CD8-positive, alpha-beta memory T cell (primary cell): ENCODE measurements at places on chromosomes 5 and 9.

DNA sequence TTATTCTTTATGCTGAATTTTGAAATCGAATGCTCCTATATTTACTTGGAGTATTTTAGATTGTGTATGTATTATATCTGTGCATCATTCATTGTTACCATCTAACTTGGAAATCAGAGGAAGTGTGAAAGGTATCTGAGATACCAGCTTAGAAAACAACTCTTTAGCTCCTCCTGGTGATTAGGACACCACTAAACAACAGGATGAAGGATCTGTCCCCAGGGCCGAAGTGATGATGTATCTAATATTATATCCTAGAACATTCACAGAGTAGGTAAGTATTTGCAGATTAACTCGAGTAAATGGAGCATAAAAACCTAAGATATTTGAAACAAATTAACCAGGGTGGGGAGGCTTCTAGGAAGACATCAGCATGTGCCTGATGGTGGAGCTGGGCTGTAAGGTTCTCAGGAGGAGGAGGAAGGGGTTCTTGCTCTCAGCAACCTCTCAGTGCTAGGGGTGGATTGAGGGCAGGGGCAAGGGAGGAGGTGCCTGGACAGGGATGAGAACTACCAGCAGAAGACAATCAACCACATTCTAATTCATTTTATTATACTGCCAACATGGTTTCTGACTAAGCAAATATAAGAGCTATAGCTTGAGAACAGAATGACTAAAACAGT is 2.6 kb upstream of the NFIL3 start:
- peaks cover 32% of the 10 kb centered on the region for H3K4me1 ChIP-seq
- no peaks in the 10 kb centered on the region for H3K27me3 ChIP-seq
- H3K27ac ChIP-seq = no peak overlapping the region
- H3K4me3 ChIP-seq = no peak overlapping the region
- H3K36me3 ChIP-seq = no peaks in the 10 kb centered on the region

GRCh38 chr5:128257076-128257475 is 173.5 kb downstream of the SLC12A2 start:
- no peaks in the 10 kb centered on the region for H3K36me3 ChIP-seq
- H3K4me1 ChIP-seq = no peaks in the 10 kb centered on the region
- no peak overlapping the region for H3K4me3 ChIP-seq
- no peak for DNase-seq

DNA sequence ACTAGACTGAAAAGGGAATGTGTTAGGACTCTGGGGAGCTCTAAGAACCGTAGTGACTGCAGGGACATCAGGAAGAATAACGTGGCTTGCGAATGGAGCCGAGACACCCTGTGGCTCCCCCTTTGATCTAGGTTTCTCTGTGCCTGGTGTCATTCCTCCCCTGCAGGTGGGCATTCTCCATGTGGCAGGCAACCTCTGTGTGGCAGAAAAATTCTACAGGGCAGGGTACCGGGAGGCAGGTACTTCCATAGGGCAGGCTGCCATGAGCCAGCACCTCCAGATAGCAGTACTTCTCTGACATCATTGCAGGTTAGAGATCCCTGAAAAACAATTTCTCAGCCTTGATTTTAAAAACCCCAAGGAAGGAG is 43.1 kb downstream of the ROPN1L start:
- peaks cover 5% of the 10 kb centered on the region for H3K4me1 ChIP-seq
- no peaks in the 10 kb centered on the region for H3K36me3 ChIP-seq
- H3K4me3 ChIP-seq = no peak overlapping the region
- DNase-seq = no peak

- H3K27me3 ChIP-seq = peaks cover 17% of the 10 kb centered on the region
- H3K4me3 ChIP-seq = no peak overlapping the region
- H3K36me3 ChIP-seq = no peaks in the 10 kb centered on the region
- peaks cover 7% of the 10 kb centered on the region for H3K4me1 ChIP-seq
- no peak overlapping the region for H3K27ac ChIP-seq
Observed at GRCh38 chr9:95047452-95048224, 269.9 kb downstream of the FANCC start.

DNA sequence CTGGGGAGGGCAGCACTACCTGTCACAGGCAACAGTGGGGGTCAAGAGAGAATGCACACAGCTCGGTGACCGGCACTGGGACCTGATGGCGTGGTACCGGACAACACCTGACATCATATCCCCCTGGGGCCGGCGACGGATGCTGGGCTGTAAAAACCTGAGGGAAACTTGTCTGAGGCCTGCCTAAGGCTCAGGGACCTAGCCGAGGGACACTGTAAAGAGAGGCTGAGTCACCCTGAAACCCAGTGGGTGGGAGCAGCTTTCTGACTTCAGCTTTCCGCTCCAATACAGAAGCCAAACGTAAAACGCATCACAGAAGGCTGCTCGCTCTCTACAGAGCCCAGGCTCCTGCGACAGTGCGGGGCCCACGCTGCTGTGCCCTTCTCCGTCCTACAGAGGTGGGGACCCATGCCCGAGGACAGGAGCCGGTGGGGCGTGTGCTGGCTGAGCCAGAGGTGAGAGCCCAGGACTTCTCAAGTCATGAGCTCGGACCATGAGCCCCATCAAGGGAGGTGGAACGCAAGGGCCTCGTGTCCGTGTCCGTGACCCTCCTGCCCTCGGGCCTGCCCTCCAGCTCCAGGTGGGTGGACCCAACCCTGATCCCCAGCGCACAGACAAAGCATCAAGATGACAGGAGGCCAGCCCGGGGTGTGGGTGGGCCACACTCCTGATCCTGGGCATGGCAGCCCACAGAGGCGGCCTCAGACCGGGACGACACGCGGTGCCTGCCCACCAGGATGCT is 5.3 kb downstream of the RALGDS start:
- H3K27ac ChIP-seq = peak overlapping the region; percentile 43
- H3K27me3 ChIP-seq = no peaks in the 10 kb centered on the region
- DNase-seq = peak; percentile 38
- H3K4me1 ChIP-seq = peaks cover 65% of the 10 kb centered on the region

- no peak overlapping the region for H3K4me3 ChIP-seq
- H3K4me1 ChIP-seq = no peaks in the 10 kb centered on the region
- H3K27ac ChIP-seq = no peak overlapping the region
- DNase-seq = no peak
- H3K27me3 ChIP-seq = no peaks in the 10 kb centered on the region
- no peaks in the 10 kb centered on the region for H3K36me3 ChIP-seq
Observed at GRCh38 chr5:2727550-2727949, 23.9 kb downstream of the IRX2 start.

DNA sequence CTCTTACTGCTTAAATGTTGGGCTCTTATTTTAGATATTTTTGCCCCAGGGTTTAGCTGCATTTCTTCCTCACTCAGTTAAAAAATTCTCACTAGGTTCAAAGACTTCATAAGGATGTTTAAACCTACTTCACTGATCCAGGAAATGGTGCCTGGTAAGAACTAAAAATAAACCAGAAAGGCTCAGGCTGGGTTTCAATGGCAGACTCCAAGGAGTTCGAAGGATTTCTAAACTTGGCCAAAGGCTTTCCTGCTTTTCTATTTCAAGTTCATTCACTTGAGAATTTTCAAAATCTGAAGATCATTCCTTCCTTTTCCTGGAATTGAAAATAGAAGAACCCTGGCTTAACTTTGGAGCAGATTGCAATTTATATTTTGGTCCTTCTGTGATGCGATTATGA is 193.0 kb upstream of the MAP1B start:
- H3K4me3 ChIP-seq = no peak overlapping the region
- no peak for DNase-seq
- H3K27ac ChIP-seq = no peak overlapping the region
- H3K27me3 ChIP-seq = no peaks in the 10 kb centered on the region
- no peaks in the 10 kb centered on the region for H3K36me3 ChIP-seq
- no peaks in the 10 kb centered on the region for H3K4me1 ChIP-seq

DNA sequence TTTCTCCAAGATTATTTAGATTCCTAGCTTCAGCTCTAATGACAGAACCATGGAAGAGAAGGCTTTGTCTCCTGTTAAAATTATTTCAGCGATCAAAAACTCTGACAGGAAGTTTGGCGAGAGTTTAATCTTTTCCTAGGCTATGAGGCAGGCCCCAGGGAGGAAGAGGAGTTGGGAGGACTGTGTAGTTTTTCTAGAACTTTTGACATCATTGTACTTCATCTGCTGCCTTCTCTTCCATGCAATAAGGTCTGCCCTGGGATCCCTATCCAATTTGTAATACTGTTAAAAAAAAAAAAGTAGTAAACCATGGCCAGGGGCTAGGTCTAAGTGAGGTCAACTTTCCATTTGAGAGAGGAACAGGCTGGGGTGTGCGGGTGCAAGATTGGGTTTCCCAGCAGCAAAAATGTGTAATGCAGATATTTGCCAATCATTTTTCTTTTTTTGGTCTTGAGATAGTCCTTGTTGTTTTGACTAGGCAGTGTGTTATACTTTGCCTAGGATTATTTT is 261.9 kb upstream of the ANKH start:
- H3K4me1 ChIP-seq = no peaks in the 10 kb centered on the region
- H3K27me3 ChIP-seq = no peaks in the 10 kb centered on the region
- no peak for DNase-seq
- H3K27ac ChIP-seq = no peak overlapping the region
- no peak overlapping the region for H3K4me3 ChIP-seq

- H3K36me3 ChIP-seq = no peaks in the 10 kb centered on the region
- no peak overlapping the region for H3K27ac ChIP-seq
- H3K4me1 ChIP-seq = no peaks in the 10 kb centered on the region
- no peak for DNase-seq
- H3K4me3 ChIP-seq = no peak overlapping the region
Observed at GRCh38 chr5:143198332-143198731, 205.2 kb downstream of the NR3C1 start.

DNA sequence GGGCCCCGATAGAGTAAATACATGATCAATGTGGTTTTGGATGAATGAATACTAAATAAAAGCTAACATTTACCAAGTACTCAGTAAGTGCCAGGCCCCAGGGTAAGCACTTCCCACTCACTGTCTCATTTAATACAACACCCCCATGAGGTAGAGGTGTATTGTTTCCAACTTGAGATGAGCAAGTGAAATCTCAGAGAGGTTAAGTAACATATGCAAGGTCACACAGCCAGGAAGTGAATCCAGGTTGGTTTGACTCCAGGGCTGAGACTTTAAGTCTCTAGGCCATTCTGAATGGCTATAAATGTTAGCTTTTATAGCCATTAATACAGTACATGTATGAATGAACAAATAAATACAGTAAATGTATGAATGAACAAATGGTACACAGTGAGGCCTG is 39.4 kb downstream of the LHX2 start:
- no peak for DNase-seq
- no peaks in the 10 kb centered on the region for H3K4me1 ChIP-seq
- H3K27ac ChIP-seq = no peak overlapping the region
- H3K4me3 ChIP-seq = no peak overlapping the region
- peaks cover 4% of the 10 kb centered on the region for H3K27me3 ChIP-seq

GRCh38 chr9:80375477-80375876 is 803.7 kb downstream of the TLE4 start:
- no peak overlapping the region for H3K4me3 ChIP-seq
- H3K27ac ChIP-seq = no peak overlapping the region
- no peaks in the 10 kb centered on the region for H3K27me3 ChIP-seq
- no peak for DNase-seq
- H3K36me3 ChIP-seq = no peaks in the 10 kb centered on the region

- DNase-seq = no peak
- no peak overlapping the region for H3K27ac ChIP-seq
- H3K4me1 ChIP-seq = no peaks in the 10 kb centered on the region
- no peaks in the 10 kb centered on the region for H3K27me3 ChIP-seq
- no peaks in the 10 kb centered on the region for H3K36me3 ChIP-seq
Observed at GRCh38 chr5:33114361-33114760, 326.4 kb upstream of the TARS1 start.

DNA sequence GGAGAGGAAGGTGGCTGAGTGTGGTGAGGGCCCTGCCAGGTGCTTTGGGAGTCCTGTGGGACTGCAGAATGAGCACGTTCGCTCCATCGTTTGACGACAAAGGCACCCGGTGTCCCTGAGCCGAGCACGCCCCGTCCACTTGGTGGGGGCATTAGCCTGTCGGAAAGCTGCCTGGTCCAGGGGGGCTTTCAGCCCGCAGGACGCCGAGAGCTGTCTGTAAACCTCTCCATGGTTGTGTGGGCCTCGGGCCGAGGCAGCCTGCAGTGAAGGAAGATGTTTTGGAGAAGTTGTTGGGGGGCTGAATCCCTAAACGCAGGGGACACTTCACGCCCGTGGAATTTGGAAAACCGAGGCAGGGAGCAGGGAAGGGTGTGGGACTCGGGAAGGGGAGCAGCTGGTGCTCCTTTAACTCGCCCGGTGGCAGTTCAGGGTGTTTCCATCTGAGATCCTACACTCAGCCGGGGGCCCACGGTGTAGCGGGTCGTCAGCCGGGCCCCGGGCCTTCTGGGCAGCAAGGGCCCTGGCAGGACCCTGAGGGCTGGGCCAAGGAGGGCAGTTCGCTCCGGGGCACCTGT is 53.8 kb downstream of the MRPL36 start:
- no peak for DNase-seq
- no peaks in the 10 kb centered on the region for H3K36me3 ChIP-seq
- no peak overlapping the region for H3K27ac ChIP-seq
- no peak overlapping the region for H3K4me3 ChIP-seq
- H3K4me1 ChIP-seq = no peaks in the 10 kb centered on the region

DNA sequence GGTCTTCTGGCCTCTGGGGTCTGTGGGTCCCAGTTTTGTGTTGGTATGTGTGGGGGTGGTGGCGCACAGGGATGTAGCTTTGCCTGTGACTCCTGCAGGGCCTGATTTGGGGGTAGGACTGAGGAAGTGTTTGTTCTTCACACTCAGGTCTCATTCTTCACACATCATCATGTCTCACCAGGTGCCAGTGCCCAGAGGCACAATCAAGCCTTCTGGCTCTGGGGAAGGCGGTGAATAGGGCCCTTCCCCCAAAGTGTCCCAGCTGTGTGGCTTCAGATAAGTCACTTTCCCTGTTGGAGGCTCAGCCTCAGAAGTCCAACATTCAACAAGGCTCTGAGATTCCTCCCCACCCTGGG is 5.1 kb downstream of the DBN1 start:
- DNase-seq = no peak
- no peak overlapping the region for H3K4me3 ChIP-seq
- H3K4me1 ChIP-seq = peaks cover 17% of the 10 kb centered on the region
- H3K27ac ChIP-seq = no peak overlapping the region

DNA sequence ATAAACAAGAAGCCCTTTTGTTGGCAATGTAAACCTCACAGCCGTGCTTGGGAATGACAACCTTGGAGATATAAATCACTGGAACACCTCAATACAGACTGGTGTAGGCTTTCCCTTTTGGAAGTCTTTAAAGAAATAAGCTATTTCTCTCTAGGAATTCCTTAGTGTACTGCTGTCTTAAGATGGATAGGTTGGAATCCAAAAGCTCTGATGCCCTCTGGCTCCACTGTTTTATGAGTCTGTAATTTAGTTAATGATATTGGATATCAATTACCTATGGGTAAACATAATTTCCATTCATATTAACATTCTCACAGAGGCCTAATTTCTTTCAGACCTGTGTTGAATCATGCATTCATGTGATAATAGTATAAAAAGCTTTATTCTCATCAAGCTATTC is 435.9 kb upstream of the MPDZ start:
- H3K27ac ChIP-seq = no peak overlapping the region
- no peaks in the 10 kb centered on the region for H3K4me1 ChIP-seq
- no peak overlapping the region for H3K4me3 ChIP-seq
- no peaks in the 10 kb centered on the region for H3K27me3 ChIP-seq

GRCh38 chr5:81230416-81230815 is 2.7 kb upstream of the CKMT2 start:
- peaks cover 12% of the 10 kb centered on the region for H3K4me1 ChIP-seq
- H3K36me3 ChIP-seq = no peaks in the 10 kb centered on the region
- DNase-seq = no peak
- no peaks in the 10 kb centered on the region for H3K27me3 ChIP-seq
- no peak overlapping the region for H3K4me3 ChIP-seq

- no peaks in the 10 kb centered on the region for H3K4me1 ChIP-seq
- no peak for DNase-seq
- no peak overlapping the region for H3K27ac ChIP-seq
- H3K27me3 ChIP-seq = peaks cover 4% of the 10 kb centered on the region
- no peaks in the 10 kb centered on the region for H3K36me3 ChIP-seq
Observed at GRCh38 chr5:66757834-66758371, 161.7 kb downstream of the MAST4 start.
